ENCODE measurements at places on chromosomes 3 and 15.

DNA sequence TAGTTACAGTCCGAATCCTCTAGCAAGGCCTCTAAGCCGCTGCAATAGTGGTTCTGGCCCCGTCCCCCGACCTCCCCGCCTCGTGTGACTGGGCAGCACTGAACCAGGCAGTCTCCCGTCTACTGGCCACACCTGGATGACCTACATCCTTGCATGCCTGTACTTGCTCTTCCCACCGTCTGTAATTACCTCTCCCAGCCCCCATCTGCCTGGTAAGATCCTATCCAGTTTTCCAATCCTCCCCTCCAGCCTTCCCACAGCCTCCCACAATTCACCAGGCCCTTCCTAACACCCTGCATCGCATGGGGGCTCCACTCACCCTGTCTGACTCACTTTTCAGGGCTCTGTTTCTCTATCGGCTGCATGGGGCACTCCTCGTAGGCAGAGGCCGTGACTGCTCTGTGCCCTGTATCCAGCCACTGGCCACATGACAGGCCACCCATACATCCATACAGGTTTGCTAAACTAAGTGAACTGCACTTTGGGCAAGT, 32.8 kb downstream of the XXYLT1 start:
- DNase-seq = no peak

DNA sequence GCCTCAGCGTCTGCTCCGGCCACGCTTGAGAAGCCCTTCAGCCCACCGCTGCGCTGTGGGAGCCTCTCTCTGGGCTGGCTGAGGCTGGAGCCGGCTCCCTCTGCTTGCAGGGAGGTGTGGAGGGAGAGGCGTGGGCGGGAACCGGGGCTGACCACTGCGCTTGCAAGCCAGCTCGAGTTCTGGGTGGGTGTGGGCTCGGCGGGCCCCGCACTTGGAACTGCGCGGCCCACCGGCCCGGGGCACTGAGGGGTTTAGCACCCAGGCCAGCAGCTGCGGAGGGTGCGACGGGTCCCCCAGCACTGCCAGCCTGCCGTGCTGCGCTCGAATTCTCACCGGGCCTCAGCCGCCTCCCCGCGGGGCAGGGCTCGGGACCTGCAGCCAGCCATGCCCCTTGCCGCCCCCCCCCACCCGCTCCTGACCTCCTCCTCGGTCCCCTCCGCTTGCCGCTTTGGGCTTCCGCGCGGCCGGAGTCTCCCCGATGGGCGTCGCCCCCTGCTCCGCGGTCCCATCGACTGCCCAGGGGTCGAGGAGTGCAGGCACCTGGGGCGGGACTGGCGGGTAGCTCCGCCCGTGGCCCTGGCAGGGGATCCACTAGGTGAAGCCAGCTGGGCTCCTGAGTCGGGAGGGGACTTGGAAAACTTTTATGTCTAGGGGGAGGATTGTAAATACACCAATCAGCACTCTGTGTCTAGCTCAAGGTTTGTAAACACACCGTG, 106.7 kb downstream of the RAP2B start:
- DNase-seq = no peak

DNA sequence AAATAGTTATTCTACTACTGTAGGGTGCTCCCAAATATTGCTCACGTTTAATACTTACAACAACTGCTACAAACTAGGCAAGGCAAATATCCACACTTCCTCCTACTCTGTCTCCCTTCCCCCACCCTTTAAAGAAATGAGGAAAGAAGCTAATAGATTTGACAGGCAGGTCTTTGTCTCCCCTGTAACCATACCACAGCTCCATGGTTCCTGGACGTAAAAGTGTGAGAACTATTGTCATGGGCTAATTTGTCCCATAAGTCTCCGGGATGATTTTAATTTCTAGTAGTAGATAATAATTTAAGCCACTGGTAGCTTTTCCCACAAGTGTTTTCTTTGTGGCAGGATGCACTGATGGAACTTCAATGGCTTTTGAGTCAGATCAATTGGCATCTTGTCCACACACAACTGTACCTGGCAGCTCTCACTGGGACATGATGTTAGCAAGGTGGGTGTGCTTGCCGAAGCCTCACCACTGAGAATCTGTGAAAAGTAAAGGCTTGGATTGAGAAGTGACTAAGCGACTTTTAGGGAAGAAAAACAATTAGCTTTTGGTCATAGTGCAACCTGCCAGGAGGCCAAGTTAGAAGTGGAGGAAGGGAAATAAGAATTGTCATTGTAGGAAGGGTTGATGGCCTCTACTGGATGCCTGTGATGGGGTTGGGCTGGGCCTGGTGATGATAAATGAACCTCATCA, 1.4 kb upstream of the CPOX start:
- no peak for DNase-seq

DNA sequence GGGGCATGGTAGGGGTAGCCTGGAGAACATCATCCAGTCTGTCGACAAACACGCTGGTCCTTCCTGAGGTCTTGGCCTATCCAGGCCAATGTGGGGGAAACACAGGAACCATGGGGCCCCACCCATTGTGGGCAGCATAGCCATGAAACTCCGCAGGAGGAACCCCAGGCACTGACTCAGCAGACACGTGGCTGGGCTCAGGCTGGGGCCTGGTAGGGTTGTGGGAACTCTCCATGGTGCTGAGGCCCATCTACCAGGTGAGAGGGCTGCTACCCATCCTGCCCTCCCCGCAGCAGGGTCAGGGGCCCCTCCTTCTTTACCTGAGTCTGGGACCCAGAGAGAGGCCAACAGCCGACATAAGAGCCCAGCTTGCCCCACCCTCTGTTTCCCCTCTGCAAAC, 22.6 kb upstream of the CACNA2D2 start:
- no peak for DNase-seq

DNA sequence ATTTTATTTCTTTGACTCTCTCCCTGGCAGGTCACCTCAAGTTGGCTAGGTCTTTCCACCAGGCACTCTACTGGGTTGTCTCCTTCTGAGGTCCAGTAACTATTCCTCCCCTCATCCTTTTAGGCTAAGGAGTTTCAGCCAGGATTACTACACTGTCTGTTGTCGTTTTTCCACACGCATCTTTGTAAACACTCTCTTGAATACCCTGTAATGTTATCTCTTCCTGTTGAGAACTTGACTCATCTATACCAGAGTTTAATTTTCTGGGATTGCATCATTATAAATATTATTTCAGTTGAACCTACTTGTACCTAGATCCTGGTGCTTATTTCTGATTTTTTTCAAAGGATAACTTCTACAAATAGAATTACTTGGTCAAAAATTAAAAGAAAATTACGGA, 138.3 kb downstream of the SQOR start:
- DNase-seq = no peak

DNA sequence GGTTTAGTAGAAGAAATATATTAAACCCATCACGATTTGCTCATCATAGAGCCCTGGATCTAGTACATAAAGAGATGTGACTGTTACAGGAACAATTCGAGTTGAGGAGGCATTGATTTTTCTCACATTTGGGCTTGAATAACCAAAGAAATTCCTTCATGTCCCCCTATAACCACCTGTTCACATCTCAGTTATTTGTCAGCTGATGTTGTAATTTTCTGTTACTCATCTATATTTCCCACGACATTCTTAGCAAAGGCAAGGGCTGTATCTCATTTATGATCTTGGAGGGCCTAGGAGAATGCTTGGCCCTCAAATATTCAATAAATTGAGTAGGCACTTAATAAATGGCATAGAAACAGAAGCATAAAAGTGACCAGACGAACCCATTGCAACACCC, 36.4 kb upstream of the GYG1 start:
- no peak for DNase-seq

DNA sequence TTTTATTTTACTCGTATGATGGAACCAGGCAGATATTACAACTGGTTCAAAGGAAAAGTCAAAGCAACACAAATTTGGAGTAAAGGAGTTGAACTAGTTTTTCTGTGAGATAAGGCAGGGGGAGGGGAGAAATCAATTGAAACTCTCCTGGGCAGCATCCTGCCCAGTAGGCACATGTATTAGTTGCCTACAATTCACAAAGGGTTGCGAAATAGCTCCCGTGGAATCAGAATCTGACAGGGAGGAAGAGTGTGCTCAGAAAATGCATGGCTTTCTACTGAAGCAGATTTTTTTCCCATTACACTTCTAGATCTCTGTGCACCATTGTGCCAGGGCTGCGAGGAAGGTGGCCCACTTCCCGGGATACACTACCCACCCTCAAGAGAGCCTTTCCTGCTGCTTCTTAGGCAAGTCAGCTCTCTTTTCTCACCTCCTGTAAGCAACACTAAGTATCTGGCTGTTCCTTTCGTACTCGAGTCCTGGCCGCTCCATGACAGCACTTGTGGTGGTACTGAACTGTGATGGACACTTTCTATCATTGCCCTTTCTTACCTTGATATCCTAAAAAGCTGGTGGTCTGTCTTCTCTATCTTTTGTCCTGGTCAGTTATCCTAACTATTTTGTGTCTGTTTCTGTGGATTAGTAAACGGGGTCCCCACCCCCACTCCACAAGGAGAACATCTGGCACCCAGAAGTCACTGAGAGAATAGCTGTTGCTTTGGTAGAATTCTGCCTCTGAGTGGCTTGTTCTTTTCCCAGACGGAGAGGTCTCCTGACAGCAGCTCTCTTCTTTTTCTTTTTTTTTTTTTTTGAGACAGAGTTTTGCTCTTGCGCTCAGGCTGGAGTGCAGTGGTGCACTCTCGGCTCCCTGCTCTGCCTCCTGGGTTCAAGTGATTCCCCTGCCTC, 74.8 kb downstream of the RPL39L start:
- DNase-seq = no peak

- DNase-seq = no peak
These were observed 254.3 kb downstream of the SHQ1 start for GRCh38 chr3:72593881-72594397.

Data from NCI-H446 (cell line).